ENCODE measurements at places on chromosomes 16 and 17.

DNA sequence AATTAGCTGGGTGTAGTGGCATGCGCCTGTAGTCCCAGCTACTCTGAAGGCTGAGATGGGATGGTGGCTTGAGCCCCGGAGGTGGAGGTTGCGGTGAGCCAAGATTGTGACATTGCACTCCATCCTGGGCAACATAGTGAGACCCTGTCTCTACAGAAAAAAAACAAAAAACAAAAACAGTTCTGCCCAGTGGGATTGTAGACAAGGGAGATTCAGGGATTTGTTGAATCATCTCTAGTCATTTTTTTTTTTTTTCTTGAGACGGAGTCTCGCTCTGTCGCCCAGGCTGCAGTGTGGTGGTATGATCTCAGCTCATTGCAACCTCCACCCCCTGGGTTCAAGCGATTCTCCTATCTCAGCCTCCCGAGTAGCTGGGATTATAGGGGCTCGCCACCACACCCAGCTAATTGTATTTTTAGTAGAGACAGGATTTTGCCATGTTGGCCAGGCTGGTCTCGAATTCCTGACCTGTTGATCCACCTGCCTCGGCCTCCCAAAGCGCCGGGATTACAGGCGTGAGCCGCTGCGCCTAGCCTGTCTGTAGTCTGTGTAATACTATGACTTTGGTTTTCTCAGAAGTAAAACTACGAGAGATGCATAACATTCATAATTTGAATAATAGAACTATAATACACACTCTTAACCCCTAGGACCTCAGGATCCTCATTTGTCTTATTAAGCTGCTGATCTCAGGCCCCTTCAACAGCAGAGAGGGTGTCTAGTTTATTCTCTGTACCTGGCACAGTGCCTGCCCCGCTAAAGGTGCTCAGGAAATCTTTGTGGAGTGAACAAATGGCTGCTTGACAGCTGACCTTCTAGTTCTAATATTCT, 1.4 kb downstream of the TEN1 start:
- DNase-seq: no peak

DNA sequence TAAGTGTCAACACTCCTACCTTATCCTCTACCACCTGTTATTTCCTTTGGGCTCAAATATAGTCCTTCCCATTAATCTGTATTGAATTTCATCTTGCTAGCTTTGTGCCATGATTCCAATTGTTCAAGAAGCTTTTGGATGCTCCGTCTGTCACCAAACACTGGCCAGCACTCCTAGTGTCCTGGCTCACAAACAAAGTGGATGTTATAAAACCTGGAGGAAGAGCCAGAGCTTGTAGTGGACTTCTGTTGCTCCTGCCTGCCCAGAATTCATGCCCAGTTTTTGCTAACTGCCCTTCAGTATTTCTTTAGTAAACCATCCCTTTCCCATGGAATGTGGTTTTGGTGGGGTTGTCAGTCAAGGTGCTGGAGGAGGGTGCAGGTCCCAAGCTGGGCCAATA, 77.2 kb upstream of the HS3ST2 start:
- DNase-seq: no peak

- no peak for DNase-seq
Observed at GRCh38 chr17:76579281-76579680, 6.4 kb downstream of the ST6GALNAC2 start.

- DNase-seq: no peak
Observed at GRCh38 chr17:38609280-38610031, 3.7 kb upstream of the SRCIN1 start.

DNA sequence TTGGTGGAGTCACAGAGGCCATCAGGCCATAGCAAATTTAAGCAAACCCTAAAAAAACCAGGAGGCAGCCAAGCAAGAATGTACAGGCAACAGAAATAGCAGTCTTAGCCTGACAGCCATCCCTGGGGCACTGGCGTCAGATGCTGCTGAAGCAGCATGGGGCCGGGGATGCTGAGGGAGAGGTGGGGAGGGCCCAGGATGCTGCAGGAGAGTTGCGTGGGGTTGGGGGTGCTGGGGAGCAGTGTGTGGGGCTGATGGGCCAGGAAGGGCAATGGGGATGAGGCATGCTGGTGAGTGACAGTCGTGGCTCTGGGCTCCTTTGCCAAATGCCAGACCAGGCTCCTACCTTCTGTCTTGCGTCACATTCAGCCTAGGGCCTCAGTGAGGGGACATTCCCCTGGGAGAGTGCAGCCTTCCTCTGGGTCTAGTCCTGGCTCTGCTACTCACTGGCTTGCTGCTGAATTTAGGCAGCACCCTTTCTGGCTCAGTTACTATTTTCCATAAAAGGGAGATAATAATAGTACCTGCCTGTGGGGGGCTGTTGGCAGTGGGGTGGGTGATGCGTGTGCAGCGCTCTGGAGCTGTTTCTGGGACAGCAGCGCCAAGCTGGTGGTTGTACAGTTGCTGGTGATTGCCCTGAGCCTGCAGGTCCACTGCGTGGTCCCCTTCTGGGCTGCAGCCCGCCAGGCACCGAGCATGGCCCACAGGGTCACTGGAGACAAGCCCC, 88.1 kb downstream of the AMFR start:
- no peak for DNase-seq

- DNase-seq: no peak
Observed at GRCh38 chr16:61105544-61105943, 930.7 kb downstream of the CDH8 start.

All from CD4-positive, alpha-beta T cell treated with Interferon alpha-2 for 1 hour (primary cell).